ENCODE measurements at places on chromosomes 2 and 18.
A peak's percentile ranks its signal among the peaks of the same experiment; 100 is the strongest.

DNA sequence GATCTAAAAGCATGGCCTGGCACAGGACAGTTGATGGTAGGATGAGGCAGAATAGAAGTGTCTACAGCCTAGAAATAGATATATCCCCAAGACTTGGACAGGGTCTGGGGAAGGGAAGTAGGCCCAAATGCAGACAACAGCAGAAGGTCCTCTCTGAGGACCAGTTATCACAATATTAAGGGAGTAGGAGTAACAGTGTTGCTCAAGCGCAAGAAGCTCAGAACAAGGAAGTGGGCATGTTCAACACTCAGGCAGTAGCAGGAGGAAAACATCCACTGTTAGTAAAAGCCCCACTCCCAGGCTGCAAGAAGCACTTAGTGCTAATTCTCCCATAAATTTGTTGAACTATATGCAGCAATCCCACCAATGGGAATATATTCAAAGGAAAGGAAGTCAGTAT, 314.7 kb downstream of the METTL4 start:
- no peak for DNase-seq

GRCh38 chr2:187569042-187569441, 14.8 kb upstream of the TFPI start:
- no peak for DNase-seq

GRCh38 chr18:58865701-58866065, 1.0 kb downstream of the ZNF532 start:
- no peak for DNase-seq

GRCh38 chr2:26646986-26647672, 6.0 kb upstream of the CIB4 start:
- DNase-seq = no peak

DNA sequence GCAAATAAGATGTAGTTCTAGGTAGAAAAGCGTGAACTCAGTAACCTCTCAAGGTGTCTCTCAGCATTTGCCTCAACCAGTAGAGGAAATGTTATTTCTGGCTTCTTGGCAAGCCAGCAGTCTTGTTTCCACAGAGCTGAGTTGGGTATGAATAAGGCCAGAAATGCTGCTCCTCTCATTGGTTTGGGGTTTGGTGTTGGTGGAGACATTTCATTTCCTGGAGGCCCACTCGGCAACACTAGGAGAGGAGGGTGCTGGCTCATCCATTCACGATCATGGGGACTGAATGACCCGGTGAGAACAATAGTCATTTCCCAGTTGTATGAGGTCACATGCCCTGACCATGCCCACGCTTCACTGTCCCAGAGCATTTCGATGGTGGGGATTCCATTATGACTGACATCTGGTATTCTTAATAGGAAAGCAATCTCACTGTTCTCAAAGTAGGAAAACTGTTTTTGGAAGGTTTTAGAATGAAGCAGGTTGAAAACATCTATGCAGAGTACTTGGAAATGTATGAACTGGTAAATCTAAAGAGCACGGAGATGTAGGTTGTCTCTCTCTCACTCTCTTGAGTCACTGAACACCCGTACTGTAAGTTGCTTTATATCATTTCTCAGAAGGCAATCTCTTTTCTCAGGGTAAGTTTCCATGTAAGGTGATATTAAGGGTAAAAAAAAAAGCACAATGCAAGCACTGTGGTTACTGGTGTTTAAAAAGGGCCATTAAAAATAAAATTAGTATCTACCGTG, 37.1 kb upstream of the CTLA4 start:
- no peak for DNase-seq

DNA sequence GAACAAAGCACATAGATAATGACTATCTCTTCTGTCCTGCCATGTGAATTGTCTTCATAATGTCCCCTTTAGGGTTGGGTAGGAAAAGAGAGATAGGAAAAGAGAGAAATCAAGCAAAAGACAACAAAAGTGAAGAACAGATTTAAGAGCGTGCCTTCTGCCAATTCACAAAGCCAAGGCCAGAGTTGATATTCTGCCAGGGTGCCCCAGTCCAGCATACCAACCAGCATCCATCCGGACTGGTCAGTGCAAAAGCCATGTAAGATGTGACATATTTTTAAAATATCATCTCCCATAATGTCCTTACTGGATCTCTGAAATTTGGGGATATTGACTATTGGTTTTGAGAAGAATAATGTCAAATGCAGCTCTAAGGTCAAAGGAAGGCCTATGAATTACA, 35.7 kb upstream of the KLF7 start:
- DNase-seq = no peak

DNA sequence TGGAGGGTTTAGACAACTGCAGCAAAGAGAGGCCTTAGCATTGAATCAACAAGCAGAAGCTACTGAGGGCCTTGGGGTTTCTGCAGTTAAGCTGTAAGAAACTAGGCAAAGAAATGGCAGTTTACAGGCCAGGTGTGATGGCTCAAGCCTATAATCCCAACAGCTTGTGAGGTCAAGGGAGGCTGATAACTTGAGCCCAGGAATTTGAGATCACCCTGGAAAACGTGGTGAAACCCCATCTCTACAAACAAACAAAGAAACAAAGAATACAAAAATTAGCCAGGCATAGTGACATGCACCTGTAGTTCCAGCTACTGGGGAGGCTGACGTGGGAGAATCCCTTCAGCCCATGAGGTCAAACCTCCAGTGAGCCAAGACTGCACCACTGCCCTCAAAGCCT, 421.6 kb upstream of the CHST9 start:
- DNase-seq = no peak

DNA sequence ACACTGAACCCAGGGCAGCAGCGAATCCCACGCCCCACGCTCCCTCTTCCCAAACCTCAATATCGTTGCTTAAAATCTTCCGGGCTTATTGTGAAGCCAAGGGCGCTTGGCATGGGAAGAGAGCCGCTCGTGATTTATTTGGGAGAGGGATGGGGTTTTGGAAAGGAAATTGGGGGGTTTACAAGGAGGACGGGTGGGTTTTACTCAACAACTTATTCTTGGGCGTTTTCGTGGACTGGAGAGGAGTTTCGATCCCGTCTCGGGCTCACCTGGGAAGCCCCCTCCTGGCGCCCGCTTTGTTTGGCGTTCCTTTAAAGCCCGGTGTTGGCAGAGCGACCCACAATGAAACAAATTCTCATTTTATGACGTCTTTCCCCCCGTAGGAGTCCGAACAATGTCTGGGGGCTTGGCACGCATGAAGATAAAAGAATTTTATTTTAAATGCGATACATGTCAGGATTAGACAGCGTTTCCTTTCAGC, 135.3 kb downstream of the INSIG2 start:
- DNase-seq = peak; percentile 17

- DNase-seq = no peak
These were observed 83.1 kb downstream of the SEPTIN10 start for GRCh38 chr2:109530712-109531111.

DNA sequence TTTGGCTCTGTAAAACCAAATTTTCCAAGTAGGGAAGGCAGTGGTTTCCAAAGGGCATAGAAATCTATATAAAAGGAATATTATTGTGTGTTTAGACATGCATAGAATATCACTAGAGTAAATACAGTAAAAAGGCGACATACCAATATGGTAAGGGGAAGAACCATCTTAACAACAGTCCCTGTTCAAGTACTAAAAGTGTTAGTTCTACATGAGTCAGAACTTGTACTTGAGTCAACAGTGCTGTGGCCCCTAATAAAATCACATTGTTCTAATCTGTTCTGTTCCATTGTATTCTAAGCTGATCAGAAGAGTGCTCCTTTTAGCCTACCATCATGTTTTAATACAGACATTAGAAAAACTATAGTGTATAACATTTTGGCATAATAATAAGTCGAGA, 36.1 kb upstream of the TNFRSF11A start:
- DNase-seq = peak; percentile 2

- no peak for DNase-seq
These were observed 84.3 kb downstream of the KANSL1L start for GRCh38 chr2:210086930-210087329.

- DNase-seq = no peak
These were observed 4.7 kb upstream of the ADNP2 start for GRCh38 chr18:80104364-80104779.

DNA sequence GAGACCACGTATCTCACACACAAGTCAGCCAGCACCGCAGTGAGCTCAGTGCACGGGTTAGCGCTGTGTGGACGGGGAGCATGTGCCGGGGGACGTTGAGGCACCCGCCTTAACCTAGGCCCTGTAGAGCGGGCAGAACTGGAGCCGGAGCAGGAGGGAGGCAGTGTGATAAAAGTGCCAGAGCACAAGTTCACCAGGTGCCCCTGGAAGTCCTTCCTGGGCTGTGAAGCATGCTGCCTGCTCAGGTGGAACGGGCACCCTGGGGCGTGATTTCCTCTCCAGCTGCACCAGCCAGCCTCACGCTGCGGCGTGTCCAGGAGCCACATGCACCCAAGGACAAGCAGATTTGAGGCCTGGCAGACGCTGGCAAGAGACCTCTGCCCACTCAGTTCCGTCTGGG, 50.3 kb downstream of the ITGB1BP1 start:
- no peak for DNase-seq

DNA sequence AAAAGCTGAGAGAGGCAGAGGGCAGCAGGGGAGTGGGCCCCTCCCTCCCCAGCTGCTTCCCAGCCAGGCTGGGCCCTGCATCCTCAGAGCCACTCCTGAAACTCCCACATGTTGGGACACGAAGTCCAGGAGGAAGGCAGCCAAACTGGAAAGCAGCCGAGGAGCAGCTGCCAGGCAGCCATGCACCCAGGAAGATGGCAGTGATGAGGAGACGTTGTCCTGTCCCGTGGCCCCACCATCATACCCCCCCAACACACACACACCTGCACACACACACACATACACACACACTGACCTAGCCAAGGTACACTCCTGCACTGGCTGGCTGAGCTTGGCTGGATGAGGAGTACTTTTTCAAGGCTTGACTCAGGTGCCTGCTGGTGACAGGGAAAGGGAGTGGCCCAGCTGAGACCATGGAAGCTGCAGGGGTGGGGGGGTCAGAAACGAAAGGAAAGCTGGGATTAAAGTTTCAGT, 106.0 kb downstream of the CYP26B1 start:
- DNase-seq = no peak

GRCh38 chr2:30666266-30666874, 140.9 kb downstream of the CAPN13 start:
- DNase-seq = peak; percentile 93

DNA sequence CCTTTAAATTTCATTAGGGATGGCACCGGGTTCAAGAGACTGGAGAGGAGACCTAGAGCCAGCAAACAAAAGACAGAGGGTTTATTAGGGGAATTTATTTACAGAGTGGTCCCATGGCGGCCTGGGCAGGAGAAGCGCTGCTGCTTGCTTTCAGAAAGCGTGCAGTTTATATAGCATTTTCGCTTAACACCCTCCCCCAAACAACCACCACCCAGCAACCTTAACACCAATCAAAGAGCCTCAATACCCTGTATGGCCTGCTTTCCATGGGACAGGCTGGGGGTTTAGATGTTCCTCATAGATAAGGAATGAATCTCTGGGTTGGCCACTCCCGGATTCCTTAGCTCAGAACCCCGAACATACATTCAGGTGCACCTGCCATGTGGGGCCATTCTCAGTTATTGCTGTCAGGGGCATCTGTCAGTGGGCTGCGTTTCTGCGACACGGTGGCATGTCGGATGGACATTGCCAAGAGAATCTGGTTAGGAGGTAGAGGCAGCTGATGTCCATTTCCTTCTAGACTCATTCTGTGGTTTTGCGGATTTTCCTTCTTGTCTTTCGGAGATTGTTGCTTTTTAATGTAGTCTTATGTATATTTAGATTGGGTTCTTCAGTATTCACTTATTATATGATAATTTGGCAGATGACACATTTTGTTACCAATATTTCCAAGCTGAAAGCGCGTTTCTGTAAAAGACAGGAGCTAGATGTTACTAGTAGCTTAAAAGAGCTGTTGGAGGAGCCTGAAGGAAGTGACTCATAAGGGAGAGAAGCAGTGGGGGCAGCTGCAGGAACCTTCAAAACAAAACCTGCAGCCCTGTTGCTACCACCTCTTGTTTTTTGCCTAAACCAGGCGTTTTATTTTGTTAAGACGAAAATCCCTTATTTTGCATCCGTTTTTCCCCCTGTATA, 7.2 kb downstream of the AGAP1 start:
- DNase-seq = peak; percentile 67

- DNase-seq = no peak
These were observed 1.0 kb upstream of the SNRNP200 start for GRCh38 chr2:96306370-96306769.

- no peak for DNase-seq
These were observed 157.5 kb downstream of the FSIP2 start for GRCh38 chr2:185895828-185896693.

DNA sequence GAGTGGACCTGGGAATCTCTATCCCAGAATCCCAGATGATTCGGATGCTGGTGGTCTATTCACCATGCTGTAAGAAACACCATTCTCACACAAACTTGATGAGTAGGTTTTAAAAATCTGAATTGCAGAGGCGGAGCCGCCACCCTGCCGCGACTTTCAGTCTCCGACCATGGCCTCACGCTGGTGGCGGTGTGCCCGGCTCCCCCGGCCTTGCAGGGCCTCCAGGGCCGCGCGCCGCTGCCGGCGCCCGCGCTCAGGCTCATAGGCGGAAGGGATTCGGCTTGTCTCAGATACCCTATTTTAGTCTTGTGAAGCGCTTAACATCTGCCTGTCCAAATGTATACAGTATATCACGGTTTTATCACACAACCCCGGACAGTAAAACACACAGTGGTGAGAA, 2.6 kb upstream of the PPM1B start:
- DNase-seq = no peak

- peak; percentile 3 for DNase-seq
These were observed 27.0 kb downstream of the SKA1 start for GRCh38 chr18:50401888-50402287.

GRCh38 chr2:239947729-239948045, 77.5 kb downstream of the NDUFA10 start:
- no peak for DNase-seq

DNA sequence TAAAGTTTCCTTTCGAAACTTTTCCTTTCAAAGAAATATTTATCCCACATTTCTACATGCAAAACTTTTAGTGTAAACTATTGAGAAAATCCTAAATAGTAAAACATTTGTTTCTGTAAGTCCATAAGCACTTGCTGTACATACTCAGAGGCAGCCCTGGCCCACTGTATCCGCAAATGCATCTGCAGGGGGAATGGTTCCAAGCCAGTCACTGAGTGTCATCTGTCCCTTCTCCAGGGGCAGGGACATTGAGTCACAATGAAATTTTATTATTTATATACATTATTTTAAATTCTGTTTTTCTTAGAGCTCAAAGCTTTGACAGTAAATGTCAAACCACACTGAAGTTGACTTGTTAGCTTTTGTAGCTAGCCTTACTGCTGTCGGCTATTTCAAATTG, 367.2 kb downstream of the MTX2 start:
- no peak for DNase-seq

GRCh38 chr2:189046320-189046719, 72.1 kb downstream of the COL3A1 start:
- DNase-seq = no peak

- peak; percentile 69 for DNase-seq
These were observed 133.6 kb downstream of the SP3 start for GRCh38 chr2:173831312-173832229.

GRCh38 chr18:36329684-36330434, 32.3 kb downstream of the FHOD3 start:
- DNase-seq = no peak
